Left renal pelvis (tissue), 4 donors: ENCODE measurements at places on chromosomes 1 and 21.

DNA sequence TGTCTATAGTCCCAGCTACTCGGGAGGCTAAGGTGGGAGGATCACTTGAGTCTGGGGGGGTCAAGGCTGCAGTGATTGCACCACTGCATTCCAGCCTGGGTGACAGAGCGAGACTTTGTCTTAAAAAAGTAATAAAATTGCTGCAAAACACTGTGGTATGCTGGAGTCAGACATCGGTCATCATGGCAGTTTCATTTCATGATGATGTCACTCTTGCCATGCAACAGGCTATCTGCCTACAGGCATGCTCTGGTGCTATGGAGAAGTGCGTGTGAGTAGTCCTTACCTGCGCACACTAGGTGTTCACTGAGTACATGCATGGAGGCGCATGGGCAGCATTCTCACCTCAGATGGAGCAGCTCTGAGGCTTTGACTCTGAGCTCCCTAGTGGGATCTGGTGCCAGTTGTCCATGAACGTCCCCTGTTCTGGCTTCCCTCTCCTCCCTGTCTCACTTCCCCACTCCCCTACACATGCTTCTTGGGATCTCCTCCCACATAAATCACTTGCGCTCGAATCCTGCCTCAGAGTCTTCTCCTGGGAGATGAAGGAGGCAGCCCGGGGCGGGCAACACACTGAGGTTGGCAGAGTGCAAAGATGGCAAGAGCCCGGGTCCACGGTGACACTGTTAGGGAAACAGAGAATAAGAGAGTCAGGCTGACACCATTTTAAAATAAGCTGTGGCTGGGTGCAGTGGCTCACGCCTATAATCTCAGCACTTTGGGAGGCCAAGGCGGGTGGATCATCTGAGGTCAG is 10.4 kb upstream of the CELA3B start:
- no peak for DNase-seq

GRCh38 chr1:233569636-233570035 is 44.3 kb upstream of the KCNK1 start:
- DNase-seq: no peak

- DNase-seq: no peak
Measured at GRCh38 chr1:29824025-29824424, 587.7 kb downstream of the PTPRU start.

DNA sequence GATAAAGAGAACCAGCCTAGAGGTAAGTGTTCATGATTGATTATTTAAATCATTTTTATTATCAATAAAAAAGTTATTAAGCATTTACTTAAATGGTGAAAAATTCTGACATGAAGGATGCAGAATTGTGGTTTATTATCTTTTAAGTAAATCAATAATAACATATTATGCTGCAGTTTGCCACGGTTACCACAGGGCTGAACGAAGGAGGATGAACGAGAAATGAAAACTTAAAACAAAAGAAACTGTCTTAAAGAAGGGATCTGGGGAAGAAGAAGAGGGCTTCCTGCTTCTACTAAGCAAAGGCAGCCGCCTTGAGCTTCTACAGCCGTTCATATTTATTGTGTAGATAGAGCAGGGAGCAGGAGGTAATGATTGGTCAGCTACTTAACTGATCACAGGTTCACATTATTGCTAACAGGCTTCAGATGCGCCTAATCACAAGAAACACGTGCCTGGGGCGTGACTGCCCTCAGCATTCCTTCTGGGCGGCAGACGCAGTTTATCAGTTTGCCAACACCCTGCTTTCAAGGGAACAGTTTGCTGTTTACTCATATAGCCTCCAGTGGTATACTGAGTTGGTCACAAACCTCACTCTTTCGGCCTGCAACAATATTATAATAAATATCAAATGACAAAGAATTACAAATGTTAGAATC is 5.8 kb upstream of the FNBP1L start:
- DNase-seq: no peak

GRCh38 chr1:183414365-183414764 is 3.8 kb downstream of the NMNAT2 start:
- no peak for DNase-seq

GRCh38 chr1:95071539-95071938 is 1.2 kb downstream of the ALG14 start:
- no peak for DNase-seq

GRCh38 chr1:2255420-2256369 is 27.6 kb downstream of the SKI start:
- no peak for DNase-seq

DNA sequence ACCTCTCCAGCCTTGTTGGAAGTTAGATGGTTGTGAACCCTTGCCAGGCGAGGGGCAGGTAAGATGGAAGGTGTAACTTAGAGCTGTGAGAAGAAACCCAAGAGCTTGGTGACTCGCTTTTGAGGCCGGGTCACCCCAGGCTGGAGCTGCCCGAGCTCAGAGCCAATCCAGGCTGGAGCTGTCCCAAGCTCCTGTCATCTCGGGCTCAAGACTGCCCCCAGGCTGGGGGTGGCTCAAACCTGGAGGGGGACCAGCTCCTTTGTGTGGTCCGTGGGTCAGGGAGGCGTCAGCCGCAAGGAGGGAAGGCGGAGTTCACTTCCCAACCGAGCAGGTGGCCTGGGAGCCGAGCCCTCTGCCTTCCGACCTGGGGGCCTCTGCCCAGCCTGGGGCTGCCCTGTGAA is 2.0 kb downstream of the HUNK start:
- no peak for DNase-seq

DNA sequence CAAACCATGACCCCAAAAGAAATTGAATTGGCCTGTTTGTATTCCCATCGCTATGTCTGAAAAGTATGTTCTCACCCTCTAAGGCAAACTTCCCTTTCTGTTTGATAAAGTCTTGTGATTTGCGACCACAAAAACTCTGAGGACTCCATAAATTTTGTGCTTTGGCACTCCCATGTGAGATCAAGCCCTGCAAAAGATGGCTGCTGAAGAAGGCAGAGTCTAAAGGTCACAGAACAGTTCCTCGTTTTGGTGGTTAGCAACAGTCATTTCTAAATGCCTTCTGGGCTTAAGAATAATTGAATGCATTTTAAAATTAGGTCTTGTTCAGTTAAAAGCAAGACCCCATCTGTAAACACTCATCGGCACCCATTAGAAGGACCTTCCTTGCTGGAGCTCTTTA is 441.6 kb downstream of the OMA1 start:
- DNase-seq: no peak

- no peak for DNase-seq
Measured at GRCh38 chr1:30001011-30001731, 722.2 kb downstream of the MATN1 start.

DNA sequence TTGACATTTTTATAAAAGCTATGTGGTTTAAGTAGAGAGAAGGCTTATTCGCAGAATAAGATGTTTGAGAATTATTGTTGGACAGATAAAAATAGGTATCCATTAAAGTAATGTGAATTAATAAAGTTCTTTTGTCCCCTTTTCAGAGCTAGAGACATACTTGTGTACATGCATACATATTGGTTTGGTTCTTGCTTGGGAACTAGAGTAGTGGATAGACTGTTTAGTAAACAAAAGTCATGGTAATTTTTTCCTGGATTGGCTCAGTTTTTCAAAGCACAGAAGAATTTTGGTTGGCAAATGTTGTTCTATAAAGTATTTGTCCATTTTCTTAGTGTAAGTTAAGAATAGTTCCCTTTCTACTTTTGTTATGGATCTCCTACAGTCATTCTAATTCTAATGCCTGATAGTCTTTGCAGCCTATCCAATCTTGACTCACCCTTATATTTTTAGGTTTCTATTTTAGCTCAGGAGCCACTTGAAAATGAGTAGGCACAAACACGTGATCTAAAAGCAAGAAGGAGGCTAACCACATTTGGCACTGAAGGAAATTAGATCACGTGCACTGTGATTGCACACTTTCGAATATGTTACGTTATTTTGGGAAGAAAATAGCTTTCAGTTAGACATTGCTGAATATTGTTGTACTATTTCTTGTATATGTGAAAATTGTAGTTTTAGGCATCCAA is 47.0 kb downstream of the RABGAP1L start:
- DNase-seq: no peak

GRCh38 chr1:117546467-117546866 is 59.4 kb upstream of the TENT5C start:
- no peak for DNase-seq

DNA sequence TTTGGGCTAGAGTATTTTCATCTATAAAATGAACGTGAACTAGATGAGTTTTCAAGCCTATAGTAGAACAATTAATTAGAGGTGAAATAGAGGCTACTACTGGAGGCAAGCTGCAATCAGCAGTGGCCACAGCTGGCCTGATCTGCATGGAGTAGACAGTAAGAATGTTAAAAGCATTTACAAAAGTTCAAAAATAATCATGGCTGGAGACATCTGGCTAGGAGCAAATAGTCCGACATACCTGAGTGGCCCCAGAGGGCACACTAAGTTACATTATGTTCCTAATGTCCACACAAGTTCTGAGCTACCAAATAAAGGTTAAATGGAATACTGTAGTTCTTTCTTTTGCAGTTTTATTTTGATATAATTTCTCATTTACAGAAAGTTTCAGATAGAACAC is 28.0 kb downstream of the MPZL1 start:
- DNase-seq: no peak

GRCh38 chr1:233261695-233262094 is 33.8 kb downstream of the PCNX2 start:
- no peak for DNase-seq

- DNase-seq: no peak
Measured at GRCh38 chr1:205240118-205240517, 12.4 kb downstream of the TMCC2 start.

- DNase-seq: no peak
Measured at GRCh38 chr1:224124220-224124619, 10.3 kb downstream of the FBXO28 start.
